Inflammatory macrophage (primary cell): ENCODE measurements at places on chromosomes 5 and 9.

DNA sequence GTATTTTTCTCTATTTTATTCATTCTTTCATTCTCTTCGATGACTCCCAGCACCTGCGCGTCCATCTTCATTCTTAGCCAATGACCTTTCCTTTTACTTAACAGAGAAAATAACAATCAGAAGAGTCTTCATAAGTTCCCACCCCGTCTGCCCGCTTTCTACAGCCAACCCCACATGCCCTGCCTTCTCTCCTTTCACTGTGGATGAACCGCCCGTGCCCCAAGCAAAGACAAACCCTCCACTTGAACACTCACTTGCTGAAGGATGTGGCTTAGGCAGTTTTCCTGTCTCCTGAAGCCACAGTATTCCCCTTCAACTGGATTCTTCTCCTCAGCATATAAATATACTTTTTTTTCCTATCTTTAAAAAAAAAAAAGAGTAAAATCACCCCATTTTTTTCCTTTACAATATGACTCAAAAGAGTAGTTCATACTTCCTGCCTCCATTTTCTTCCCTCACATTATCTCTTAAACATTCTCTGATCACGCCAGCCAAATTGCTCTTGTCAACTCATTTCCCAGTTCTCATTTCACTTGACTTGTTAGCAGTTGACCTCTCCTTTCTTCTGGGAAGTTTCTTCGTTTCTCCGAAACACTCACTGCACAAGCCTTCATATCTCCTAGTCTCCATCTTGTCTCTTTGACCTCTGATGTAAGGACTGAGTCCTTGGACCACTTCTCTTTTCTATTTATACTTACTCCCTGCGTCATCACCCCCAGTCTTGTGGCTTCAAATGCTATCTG, 11.1 kb downstream of the NIPSNAP3B start:
- peak; percentile 83 for DNase-seq

DNA sequence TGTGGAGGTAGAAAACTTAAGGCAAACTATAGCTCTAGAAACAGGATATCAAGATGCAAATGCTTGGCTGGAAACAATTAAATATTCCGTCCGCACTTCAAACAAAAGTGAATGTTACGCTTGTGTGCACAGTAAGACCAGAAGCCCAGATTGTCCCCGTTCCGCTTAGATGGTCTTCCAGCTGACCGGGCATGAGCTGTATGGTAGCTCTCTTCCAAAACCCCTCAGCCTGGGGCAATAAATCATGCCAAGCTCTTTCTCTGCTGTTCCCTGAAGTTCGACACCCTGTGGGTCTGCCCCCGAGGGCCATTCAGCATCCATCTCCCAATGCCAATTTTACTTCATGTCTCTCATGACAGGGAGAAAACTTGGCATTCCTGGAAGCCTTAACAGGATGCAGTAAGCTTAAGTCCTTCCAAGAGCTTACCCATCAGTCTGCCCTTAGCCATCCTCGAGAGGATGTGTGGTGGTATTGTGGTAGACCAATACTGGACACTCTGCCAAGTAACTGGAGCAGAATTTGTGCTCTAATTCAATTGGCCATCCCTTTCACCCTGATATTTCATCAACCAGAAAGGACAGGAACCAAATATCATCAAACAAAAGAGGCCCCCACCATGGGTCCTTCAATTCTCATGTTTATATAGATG, 70.7 kb upstream of the RANBP6 start:
- DNase-seq, result no peak

DNA sequence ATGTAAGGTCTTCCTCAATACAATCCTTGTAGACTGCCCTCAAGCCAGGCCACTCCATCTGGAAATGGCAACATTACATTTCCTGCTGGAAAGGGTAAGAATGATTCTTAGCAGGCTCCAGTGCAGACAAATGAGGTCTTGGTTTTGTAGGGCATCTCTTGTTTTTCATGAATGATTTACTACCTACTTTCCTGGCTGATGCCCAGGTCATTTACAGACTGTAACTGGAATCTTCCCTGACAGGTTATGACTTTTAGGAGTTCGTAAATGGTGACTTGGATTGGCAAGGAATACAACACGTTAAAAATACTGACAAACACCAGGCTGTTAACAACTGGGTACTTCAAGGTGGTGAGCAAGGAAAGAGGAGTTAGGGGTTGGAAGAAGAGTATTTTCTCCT, 510.5 kb upstream of the TNC start:
- no peak for DNase-seq

- peak; percentile 15 for DNase-seq
Measured at GRCh38 chr5:146510559-146511125, 5.3 kb downstream of the GPR151 start.

GRCh38 chr5:1525624-1526189, 1.9 kb upstream of the LPCAT1 start:
- no peak for DNase-seq
